ENCODE measurements at places on chromosomes 5 and 9. TPM values are rescaled to one million over a fixed set of nuclear protein-coding genes. Genes with fewer than 3 reads are reported as not detected.

Gene BRINP1
- 0.23 TPM for total RNA-seq

Gene EIF4E1B
- total RNA-seq: not detected

Gene PTPN3
- total RNA-seq: 0.29 TPM

Gene IFNE
- 0.75 TPM for total RNA-seq

Gene FIBCD1
- total RNA-seq: 0.51 TPM

Gene SH2D3C
- not detected for total RNA-seq

Gene GMCL2
- total RNA-seq: not detected

Gene CANX
- 440 TPM for total RNA-seq

Gene C9orf153
- total RNA-seq: not detected

Gene CCL28
- total RNA-seq: 4.0 TPM

Gene GABRA6
- total RNA-seq: not detected

Gene PRDM9
- not detected for total RNA-seq

Gene ZCCHC9
- 21.8 TPM for total RNA-seq

Gene GLRA1
- total RNA-seq: not detected

Gene ZDHHC11B
- total RNA-seq: not detected

Gene ANXA2R
- 1.7 TPM for total RNA-seq

Gene NEUROG1
- total RNA-seq: not detected

Gene CCDC180
- total RNA-seq: not detected

Gene KCNIP1
- total RNA-seq: not detected

Gene STK32A
- total RNA-seq: not detected

Gene RFESD
- 1.9 TPM for total RNA-seq
